Right kidney (tissue), 9 donors: ENCODE measurements at places on chromosomes 2 and 18.

GRCh38 chr2:212147921-212148513, 390.6 kb downstream of the ERBB4 start:
- no peak for DNase-seq

GRCh38 chr2:142994665-142995064, 117.2 kb downstream of the KYNU start:
- DNase-seq, result no peak

- DNase-seq, result peak; percentile 9
Measured at GRCh38 chr18:70931942-70932814, 643.3 kb downstream of the SOCS6 start.

GRCh38 chr2:145265244-145265643, 745.3 kb upstream of the ZEB2 start:
- no peak for DNase-seq

GRCh38 chr2:53629501-53629900, 138.1 kb upstream of the CHAC2 start:
- DNase-seq, result no peak
